ENCODE measurements at places on chromosomes 5 and 9. TPM values are rescaled to one million over a fixed set of nuclear protein-coding genes. Genes with fewer than 3 reads are reported as not detected.

DNA sequence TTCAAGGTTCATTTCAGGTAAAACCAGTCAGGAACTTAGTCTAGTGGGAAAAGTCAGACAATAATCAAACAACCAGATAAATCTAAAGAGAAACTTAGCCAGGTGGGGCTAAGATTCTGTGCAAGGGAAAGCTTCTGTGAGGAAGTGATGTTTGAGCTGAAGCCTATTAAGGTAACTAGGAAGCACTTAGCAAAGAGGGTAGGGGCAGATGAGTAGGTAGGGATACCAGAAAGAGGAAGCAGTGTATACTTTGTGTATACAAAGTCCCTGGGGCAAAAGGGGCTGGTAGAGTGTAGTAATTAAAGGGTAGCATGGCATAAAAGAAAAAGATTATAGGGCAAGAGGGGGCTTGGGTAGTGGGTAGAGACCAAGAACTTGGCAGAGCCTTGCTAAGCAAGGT lies 3.6 kb upstream of the SPATA24 start:
- no peak overlapping the region for H3K27ac ChIP-seq
- no peak for DNase-seq
- no peak overlapping the region for H3K4me3 ChIP-seq
- no peaks in the 10 kb centered on the region for H3K36me3 ChIP-seq
- H3K4me1 ChIP-seq, result peaks cover 14% of the 10 kb centered on the region
- no peaks in the 10 kb centered on the region for H3K27me3 ChIP-seq

DRD1 gene
- total RNA-seq, result 1.0 TPM

GRCh38 chr9:136283291-136284235 lies 20.3 kb downstream of the CCDC187 start:
- no peak overlapping the region for H3K27ac ChIP-seq
- H3K27me3 ChIP-seq, result no peaks in the 10 kb centered on the region
- H3K36me3 ChIP-seq, result no peaks in the 10 kb centered on the region
- no peak for DNase-seq
- peaks cover 4% of the 10 kb centered on the region for H3K4me1 ChIP-seq

DNA sequence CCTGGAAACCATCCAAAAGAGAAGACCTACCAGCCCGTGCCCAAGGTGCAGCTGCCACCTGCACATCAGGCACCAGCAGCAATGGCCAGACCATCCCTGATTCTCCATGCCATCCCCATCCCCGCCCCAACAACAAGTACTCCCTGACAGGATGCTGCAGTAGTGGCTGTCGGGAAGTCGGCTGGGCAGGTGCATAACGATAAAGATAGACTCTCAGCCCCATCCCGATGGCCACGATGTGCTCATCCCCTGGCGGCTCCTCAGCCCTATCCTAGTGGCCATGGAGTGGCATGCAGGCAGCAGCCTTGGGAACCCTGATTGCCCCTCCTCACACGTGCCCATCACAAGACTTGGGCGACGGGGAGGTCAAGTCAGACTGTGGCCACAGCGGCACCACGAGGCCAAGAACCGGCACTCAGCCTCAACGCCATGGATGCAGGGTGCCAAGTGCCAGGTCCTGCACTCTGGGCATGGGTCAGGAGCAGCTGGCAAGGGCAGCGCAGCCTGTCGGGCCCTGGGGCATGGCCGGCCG lies 368.8 kb upstream of the SPATA31A5 start:
- H3K4me3 ChIP-seq, result no peak overlapping the region
- no peaks in the 10 kb centered on the region for H3K4me1 ChIP-seq
- no peaks in the 10 kb centered on the region for H3K36me3 ChIP-seq
- H3K27ac ChIP-seq, result no peak overlapping the region
- DNase-seq, result no peak

ARL14EPL gene
- not detected for total RNA-seq

DNA sequence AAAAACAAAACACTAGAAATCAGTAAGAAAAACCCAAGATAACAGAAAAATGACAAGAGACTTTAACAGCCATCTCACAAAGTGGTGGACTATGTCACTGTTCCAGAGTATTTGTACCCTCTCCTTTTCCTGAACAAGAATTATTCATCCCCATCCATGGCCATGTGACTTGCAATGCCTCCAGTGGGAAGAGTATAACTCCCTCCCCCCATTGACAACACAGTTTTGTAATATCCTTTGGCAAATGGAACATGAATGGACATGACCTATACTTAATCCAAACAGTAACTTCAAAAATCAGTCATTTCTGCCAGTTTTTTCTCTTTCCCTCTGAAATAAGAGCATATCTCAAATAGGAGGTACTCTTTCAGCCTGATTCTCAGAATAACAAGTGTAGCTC lies 33.9 kb downstream of the PTBP3 start:
- H3K4me1 ChIP-seq, result peaks cover 11% of the 10 kb centered on the region
- no peak overlapping the region for H3K27ac ChIP-seq
- DNase-seq, result no peak
- H3K4me3 ChIP-seq, result no peak overlapping the region
- no peaks in the 10 kb centered on the region for H3K27me3 ChIP-seq

PCSK1 gene
- total RNA-seq, result not detected

GRCh38 chr5:109905906-109906305 lies 216.2 kb downstream of the MAN2A1 start:
- H3K36me3 ChIP-seq, result no peaks in the 10 kb centered on the region
- DNase-seq, result no peak
- no peaks in the 10 kb centered on the region for H3K4me1 ChIP-seq
- H3K4me3 ChIP-seq, result no peak overlapping the region
- H3K27me3 ChIP-seq, result no peaks in the 10 kb centered on the region
- H3K27ac ChIP-seq, result no peak overlapping the region

HMMR gene
- 42.5 TPM for total RNA-seq

SLC45A2 gene
- not detected for total RNA-seq

DNA sequence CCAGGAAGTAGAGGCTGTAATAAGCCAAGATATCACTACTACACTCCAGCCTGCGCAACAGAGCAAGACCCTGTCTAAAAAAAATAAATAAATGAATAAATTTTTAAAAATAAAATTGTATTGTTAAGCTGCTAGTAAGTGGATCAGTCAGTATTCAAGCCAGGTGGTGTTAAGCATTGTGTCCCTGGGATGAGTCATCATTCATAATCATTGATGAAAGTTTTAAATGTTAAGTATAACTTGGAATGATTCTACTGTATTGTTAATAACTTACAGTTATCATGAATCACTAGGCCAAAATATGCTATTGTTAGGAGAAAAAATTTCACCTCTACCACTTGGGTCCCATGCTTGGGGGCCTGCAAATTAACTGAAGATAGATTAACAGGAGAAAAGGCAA lies 38.2 kb downstream of the MED10 start:
- no peak for DNase-seq
- no peak overlapping the region for H3K4me3 ChIP-seq
- peaks cover 6% of the 10 kb centered on the region for H3K27me3 ChIP-seq
- no peak overlapping the region for H3K27ac ChIP-seq
- H3K4me1 ChIP-seq, result no peaks in the 10 kb centered on the region

LECT2 gene
- total RNA-seq, result not detected

DNA sequence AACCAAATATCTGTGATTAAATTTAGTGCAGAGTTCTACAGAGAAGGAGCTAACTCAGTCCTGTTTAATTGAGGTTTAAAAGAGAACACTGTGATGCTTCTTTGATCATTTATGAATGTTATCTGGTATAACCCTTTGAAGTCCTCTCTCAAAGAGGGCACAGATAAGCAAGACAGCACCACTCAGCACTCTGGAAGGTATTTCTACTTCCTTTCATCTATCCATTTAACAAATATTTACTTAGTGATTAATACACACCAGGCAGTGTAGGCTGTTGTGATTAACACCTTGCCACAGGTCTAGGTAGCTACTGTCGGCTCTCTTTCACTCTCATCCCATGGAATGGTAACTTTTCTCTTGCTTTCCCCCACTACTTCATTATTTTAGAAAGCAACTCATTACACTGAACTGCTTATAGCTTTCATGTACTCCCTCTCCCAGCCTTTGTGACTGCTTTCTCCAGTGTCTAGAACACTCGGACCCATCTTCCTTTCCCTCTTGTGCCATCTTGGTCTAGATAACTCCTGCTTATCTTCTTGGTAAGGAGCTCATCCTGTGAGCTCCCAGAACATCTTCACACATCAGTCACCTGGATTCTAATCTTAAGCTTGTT lies 54.7 kb downstream of the GLDC start:
- H3K4me1 ChIP-seq, result no peaks in the 10 kb centered on the region
- H3K27me3 ChIP-seq, result no peaks in the 10 kb centered on the region
- H3K4me3 ChIP-seq, result no peak overlapping the region
- no peaks in the 10 kb centered on the region for H3K36me3 ChIP-seq

DNA sequence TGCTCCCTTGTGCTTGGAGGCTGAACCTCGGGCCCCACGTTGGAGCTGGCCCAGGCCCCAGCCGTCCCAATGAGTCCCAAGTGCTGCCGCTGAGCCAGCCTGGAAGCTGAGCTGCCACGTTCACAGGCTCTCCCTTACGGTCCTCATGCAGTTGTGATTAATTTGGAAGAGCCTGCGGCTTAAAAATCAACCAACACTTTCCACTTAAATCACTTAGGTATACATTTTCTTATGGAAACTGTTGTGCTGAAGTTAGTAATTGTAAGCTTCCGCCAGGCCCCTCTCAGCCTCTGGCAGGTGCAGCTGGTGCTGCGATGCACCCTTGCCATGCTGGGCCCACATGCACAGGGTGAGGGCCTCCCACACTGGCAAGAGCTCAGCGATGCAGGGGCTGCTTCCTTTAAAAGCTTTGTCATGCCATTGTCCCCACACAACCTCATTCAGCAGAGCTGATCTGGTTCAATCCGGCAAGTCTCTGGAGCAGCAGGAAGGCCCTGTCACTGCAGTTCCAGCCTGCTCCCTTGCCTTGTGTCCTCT lies 61.0 kb downstream of the IPPK start:
- no peak for DNase-seq
- H3K27ac ChIP-seq, result no peak overlapping the region
- no peak overlapping the region for H3K4me3 ChIP-seq

C9 gene
- total RNA-seq, result 0.05 TPM

- no peaks in the 10 kb centered on the region for H3K4me1 ChIP-seq
- no peak overlapping the region for H3K4me3 ChIP-seq
- no peak overlapping the region for H3K27ac ChIP-seq
- no peak for DNase-seq
Observed at GRCh38 chr9:12230708-12231107, 462.5 kb upstream of the TYRP1 start.

DNA sequence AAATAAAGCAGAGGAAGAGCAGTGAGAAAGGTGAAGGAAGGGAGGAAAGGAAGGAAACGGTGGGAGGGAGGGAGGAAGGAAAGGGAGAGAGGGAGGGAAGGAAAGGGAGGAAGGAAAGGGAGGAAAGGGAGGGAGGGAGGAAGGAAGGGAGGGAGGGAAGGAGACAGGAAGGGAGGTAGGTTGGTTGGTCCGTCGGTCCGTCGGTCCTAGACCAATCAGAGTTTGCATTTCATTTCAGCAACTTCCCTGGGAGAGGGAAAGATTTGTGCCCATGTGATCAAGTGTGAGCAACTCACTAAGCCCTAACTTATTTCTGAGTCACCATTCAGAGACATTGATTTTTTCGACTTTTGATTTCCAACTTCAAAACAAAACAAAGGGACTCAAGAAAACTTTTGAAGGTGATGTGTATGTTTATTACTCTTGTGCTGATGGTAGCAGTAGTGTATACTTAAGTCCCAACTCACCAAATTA lies 18.8 kb downstream of the NANS start:
- H3K27ac ChIP-seq, result no peak overlapping the region
- no peak for DNase-seq
- no peaks in the 10 kb centered on the region for H3K27me3 ChIP-seq

GRCh38 chr5:15639288-15639687 lies 139.3 kb downstream of the FBXL7 start:
- H3K27ac ChIP-seq, result no peak overlapping the region

- H3K27me3 ChIP-seq, result no peaks in the 10 kb centered on the region
- H3K27ac ChIP-seq, result no peak overlapping the region
- H3K4me1 ChIP-seq, result no peaks in the 10 kb centered on the region
- no peaks in the 10 kb centered on the region for H3K36me3 ChIP-seq
- DNase-seq, result no peak
- no peak overlapping the region for H3K4me3 ChIP-seq
Observed at GRCh38 chr9:86069206-86069869, 30.0 kb downstream of the GOLM1 start.

GRCh38 chr5:32687499-32687831 lies 23.7 kb upstream of the NPR3 start:
- H3K27ac ChIP-seq, result no peak overlapping the region
- no peaks in the 10 kb centered on the region for H3K27me3 ChIP-seq
- H3K4me1 ChIP-seq, result no peaks in the 10 kb centered on the region
- no peak for DNase-seq

DNA sequence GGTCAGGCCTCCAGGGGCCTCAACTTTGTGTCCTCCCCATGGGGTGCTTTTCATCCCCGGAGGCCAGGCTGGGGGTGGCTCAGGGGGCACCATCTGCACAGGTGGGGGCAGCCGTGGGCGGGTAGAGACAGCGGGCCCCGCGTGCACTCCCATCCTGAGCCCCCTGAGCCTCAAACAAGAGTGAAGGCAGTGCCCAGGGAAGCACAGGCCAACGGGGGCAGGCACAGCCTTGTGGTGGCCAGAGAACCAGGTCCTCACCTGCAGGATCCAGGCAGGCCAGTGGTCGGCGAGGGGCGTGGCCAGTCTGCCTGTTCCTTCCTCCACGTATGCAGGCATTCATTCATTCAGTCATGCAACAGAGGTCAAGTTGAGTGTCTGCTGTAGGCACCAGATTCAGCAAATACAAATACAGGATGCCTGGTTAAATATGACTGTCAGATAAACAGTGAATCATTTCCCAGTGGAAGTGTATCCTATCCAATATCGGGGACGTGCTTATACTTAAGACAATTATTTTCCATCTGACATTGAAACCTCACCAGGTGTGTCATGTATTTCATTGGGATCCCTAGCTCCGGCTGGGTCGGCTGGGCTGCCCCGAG lies 22.3 kb downstream of the KCNT1 start:
- no peaks in the 10 kb centered on the region for H3K36me3 ChIP-seq
- no peak overlapping the region for H3K27ac ChIP-seq
- no peaks in the 10 kb centered on the region for H3K4me1 ChIP-seq
- no peak for DNase-seq
- H3K4me3 ChIP-seq, result no peak overlapping the region

GRCh38 chr5:9596824-9597223 lies 33.3 kb downstream of the TAS2R1 start:
- H3K27me3 ChIP-seq, result peaks cover 2% of the 10 kb centered on the region
- no peak for DNase-seq
- no peaks in the 10 kb centered on the region for H3K36me3 ChIP-seq
- H3K27ac ChIP-seq, result no peak overlapping the region
- no peaks in the 10 kb centered on the region for H3K4me1 ChIP-seq
- no peak overlapping the region for H3K4me3 ChIP-seq

CCDC192 gene
- not detected for total RNA-seq

GRCh38 chr5:150689120-150689519 lies 11.7 kb downstream of the RBM22 start:
- H3K27ac ChIP-seq, result no peak overlapping the region
- peaks cover 24% of the 10 kb centered on the region for H3K36me3 ChIP-seq
- H3K27me3 ChIP-seq, result no peaks in the 10 kb centered on the region
- DNase-seq, result no peak
- no peaks in the 10 kb centered on the region for H3K4me1 ChIP-seq
- no peak overlapping the region for H3K4me3 ChIP-seq

PMPCA gene
- total RNA-seq, result 60.9 TPM

- no peak overlapping the region for H3K27ac ChIP-seq
- H3K36me3 ChIP-seq, result no peaks in the 10 kb centered on the region
- no peaks in the 10 kb centered on the region for H3K27me3 ChIP-seq
- no peaks in the 10 kb centered on the region for H3K4me1 ChIP-seq
- DNase-seq, result no peak
Observed at GRCh38 chr9:101993771-101994170, 255.3 kb upstream of the GRIN3A start.

SLC6A3 gene
- total RNA-seq, result 0.05 TPM

EQTN gene
- total RNA-seq, result not detected

GRCh38 chr5:123098767-123099513 lies 9.9 kb downstream of the PRDM6 start:
- no peaks in the 10 kb centered on the region for H3K4me1 ChIP-seq
- no peaks in the 10 kb centered on the region for H3K36me3 ChIP-seq
- no peak overlapping the region for H3K27ac ChIP-seq
